Activated CD4-positive, alpha-beta memory T cell treated with anti-CD3 and anti-CD28 coated beads, Interleukin-2, amount 10 ng/mL, durations not matched to agents 7 days and 5 days (primary cell): ENCODE measurements at places on chromosomes 5 and 9.

GRCh38 chr5:1356873-1357787, 12.2 kb upstream of the CLPTM1L start:
- DNase-seq: no peak
- H3K27ac ChIP-seq: no peak overlapping the region
- no peaks in the 10 kb centered on the region for H3K27me3 ChIP-seq
- H3K36me3 ChIP-seq: no peaks in the 10 kb centered on the region

DNA sequence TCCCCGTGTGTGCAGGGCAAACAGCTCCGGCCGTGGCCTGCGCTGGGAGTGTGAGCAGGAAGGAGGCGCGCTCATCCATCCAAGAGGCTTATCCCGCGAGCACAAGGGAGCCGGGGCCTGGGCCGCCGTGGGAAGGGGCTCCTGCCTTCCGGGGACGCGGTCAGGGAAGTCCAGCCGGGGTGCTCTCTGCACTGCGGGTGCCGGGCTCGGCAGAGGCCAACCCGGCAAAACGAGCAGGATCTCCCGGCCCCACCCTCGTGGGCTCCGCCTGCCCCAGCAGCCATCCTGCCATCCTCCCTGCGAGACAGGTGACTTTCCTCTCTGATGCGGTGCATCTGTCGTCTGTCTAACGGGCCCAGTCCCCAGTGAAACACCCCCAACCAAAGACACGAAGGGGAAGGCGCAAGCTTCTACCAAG, 244.2 kb downstream of the AUH start:
- H3K4me1 ChIP-seq: peaks cover 54% of the 10 kb centered on the region
- no peaks in the 10 kb centered on the region for H3K27me3 ChIP-seq
- H3K36me3 ChIP-seq: peaks cover 80% of the 10 kb centered on the region

DNA sequence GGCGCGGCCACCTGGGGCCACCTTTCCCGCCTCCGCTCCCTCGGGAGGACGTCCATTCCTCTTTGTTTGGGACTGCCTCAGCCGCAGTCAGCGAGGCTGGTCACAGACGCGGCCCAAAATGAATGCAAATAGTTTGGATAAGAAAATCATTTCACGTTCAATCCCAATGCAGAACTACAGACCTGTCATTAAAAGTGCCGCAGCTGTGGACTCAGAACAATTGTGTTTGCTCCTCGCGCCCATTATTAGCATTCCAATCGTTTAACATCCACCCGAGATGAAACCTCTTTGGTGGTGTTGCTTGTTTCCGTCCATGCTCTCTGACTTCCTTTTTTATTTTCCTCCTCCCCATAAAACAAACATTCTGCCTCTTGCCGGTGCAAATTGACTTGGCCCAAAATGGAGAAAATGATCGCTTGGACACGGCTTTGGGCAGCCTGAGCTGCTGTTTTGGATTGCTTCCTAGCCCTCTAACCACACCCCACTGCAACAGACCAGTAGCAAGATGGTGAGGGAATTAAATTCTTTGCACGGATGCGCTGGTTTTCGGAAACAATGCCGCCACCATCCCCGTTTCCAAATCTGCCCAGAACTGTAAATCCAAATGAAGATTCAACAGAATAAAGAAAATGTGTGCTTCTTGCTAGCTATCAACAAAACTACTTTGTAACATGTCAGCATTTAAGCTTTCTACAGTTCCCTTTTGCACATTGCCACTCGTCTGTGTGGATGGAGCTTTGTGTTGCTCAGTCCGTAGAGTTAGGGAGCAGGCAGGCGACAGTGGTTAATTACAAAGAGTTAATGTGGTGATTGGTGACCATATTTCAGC, 784 bp downstream of the NLN start:
- peaks cover 40% of the 10 kb centered on the region for H3K4me1 ChIP-seq
- peaks cover 7% of the 10 kb centered on the region for H3K36me3 ChIP-seq
- no peak for DNase-seq

DNA sequence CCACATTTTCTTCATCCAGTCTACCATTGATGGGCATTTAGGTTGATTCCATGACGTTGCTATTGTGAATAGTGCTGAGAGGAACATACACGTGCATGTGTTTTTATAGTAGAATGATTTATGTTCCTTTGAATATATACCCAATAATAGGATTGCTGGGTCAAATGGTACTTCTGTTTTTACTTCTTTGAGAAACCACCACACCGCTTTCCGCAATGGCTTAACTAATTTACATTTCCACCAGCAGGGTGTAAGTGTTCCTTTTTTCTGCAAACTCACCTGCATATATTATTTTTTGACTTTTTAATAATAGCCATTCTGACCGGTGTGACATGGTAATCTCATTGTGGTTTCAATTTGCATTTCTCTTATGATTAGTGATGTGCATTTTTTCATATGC, 82.2 kb upstream of the RFX3 start:
- H3K36me3 ChIP-seq: peaks cover 5% of the 10 kb centered on the region
- H3K4me3 ChIP-seq: no peak overlapping the region
- no peaks in the 10 kb centered on the region for H3K4me1 ChIP-seq
- no peak overlapping the region for H3K27ac ChIP-seq
- DNase-seq: no peak

- no peak overlapping the region for H3K27ac ChIP-seq
- H3K36me3 ChIP-seq: no peaks in the 10 kb centered on the region
- no peaks in the 10 kb centered on the region for H3K4me1 ChIP-seq
- no peak overlapping the region for H3K4me3 ChIP-seq
Observed at GRCh38 chr5:38621840-38622437, 65.5 kb upstream of the LIFR start.

GRCh38 chr5:66788556-66788955, 192.4 kb downstream of the MAST4 start:
- no peaks in the 10 kb centered on the region for H3K36me3 ChIP-seq
- no peak overlapping the region for H3K27ac ChIP-seq
- no peak for DNase-seq
- peaks cover 10% of the 10 kb centered on the region for H3K27me3 ChIP-seq

- H3K36me3 ChIP-seq: no peaks in the 10 kb centered on the region
- DNase-seq: no peak
- H3K27ac ChIP-seq: no peak overlapping the region
- H3K4me1 ChIP-seq: no peaks in the 10 kb centered on the region
- H3K27me3 ChIP-seq: no peaks in the 10 kb centered on the region
- H3K4me3 ChIP-seq: no peak overlapping the region
Observed at GRCh38 chr5:93532370-93532769, 48.6 kb downstream of the NR2F1-AS1 start.

- peaks cover 61% of the 10 kb centered on the region for H3K27me3 ChIP-seq
- DNase-seq: no peak
- no peak overlapping the region for H3K4me3 ChIP-seq
- H3K27ac ChIP-seq: no peak overlapping the region
- no peaks in the 10 kb centered on the region for H3K36me3 ChIP-seq
Observed at GRCh38 chr5:72179816-72180440, 72.7 kb downstream of the MAP1B start.

DNA sequence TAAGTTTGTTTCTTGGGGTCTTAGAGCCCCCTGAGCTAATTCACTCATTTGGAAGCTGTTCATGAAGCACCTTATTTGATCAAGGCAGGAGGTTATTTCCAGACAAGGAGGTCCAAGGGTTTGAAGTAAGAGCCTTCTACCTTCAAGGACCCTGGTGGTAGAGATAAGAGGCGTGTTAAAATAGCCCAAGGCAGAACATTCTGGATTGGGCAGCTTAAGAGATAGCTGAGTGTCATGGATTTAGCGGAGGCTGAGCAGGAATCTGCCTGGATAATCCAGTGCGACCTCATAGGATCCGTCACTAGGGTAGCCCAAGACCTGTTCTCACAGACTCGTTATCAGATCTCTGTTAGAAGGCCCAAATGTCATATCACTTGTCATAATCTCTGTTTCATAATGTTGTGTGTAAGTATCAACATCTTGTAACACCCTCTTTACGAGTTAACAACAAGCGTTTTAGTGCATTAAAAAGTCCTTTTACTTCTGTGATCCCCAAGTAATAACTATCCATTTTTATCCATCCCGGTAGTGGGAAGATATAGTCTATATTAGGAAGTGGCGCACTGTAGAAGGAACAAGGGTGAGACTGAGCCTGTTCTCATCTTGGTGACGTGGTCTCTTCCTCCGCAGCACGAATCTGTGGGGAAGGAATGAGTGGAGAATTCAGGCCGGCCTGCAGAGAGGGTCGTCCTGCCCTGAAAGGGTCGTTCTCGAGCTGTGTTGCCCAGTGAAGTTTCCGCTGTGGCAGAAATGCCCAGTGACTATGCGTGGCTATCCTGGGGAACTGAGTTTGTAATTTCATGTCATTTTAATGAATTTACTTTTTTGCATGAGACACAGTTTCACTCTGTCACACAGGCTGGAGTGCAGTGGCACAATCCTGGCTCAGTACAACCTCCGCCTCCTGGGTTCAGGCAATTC, 28.8 kb downstream of the SLC25A25 start:
- peaks cover 19% of the 10 kb centered on the region for H3K36me3 ChIP-seq
- no peak overlapping the region for H3K4me3 ChIP-seq
- no peak for DNase-seq
- peaks cover 78% of the 10 kb centered on the region for H3K4me1 ChIP-seq
- no peak overlapping the region for H3K27ac ChIP-seq
- H3K27me3 ChIP-seq: no peaks in the 10 kb centered on the region

- no peak overlapping the region for H3K27ac ChIP-seq
- peaks cover 21% of the 10 kb centered on the region for H3K4me1 ChIP-seq
- H3K36me3 ChIP-seq: peaks cover 6% of the 10 kb centered on the region
- no peak overlapping the region for H3K4me3 ChIP-seq
Observed at GRCh38 chr5:98936948-98937715, 8.3 kb upstream of the CHD1 start.

DNA sequence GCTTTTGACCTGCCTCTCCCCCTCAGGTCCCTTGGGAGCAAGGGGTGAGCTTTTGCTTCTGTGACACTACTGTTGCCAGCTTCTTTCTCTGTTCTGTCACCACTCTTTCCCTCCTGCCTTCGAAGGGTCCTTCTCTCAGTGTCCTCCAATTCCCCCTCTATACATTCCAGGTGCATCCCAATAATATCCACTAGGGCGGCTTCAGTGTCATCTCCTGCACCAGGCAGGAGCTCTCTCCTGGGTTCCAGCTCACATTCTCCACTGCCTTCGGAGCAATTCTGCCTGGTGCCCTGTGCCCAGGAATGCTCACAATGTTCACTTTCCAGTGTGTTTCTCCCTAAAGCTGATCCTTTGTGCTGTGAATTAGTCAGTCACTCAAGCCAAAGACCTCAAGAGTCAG, 83.9 kb upstream of the CXCL14 start:
- DNase-seq: no peak
- peaks cover 2% of the 10 kb centered on the region for H3K4me1 ChIP-seq
- H3K27me3 ChIP-seq: peaks cover 6% of the 10 kb centered on the region
- no peaks in the 10 kb centered on the region for H3K36me3 ChIP-seq
- H3K27ac ChIP-seq: no peak overlapping the region

GRCh38 chr9:96172797-96173196, 129.2 kb downstream of the HSD17B3 start:
- H3K27ac ChIP-seq: no peak overlapping the region
- no peaks in the 10 kb centered on the region for H3K4me1 ChIP-seq
- no peak overlapping the region for H3K4me3 ChIP-seq
- peaks cover 20% of the 10 kb centered on the region for H3K27me3 ChIP-seq

- no peak overlapping the region for H3K4me3 ChIP-seq
- H3K27me3 ChIP-seq: peaks cover 2% of the 10 kb centered on the region
- no peak overlapping the region for H3K27ac ChIP-seq
- no peaks in the 10 kb centered on the region for H3K36me3 ChIP-seq
- H3K4me1 ChIP-seq: no peaks in the 10 kb centered on the region
Observed at GRCh38 chr5:175351126-175351525, 92.9 kb downstream of the DRD1 start.
